T-helper 2 cell treated with Interferon-gamma antibody and Interleukin-4, amounts not matched to agents 5 μg/mL and 100 μg/mL, for 36 hours (primary cell): ENCODE measurements at places on chromosomes 12 and 14.

GRCh38 chr12:128109236-128109635 lies 157.7 kb upstream of the TMEM132C start:
- DNase-seq = no peak

DNA sequence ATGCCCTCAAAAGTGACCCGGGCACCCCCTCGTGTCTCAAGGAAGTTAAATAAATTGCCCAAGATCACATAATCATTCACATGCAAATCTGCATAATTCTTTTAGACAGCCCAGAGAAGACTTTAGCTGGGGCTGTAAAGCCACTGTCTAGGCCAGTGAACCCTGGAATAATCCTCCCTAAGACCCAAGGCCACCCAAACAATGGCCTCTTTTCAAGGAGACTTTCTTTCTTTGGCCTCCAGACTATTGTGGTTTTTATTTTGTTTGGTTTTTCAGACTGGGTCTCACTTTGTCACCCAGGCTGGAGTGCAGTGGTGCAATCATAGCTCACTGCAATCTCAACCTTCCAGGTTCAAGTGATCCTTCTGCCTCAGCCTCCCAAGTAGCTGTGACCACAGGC lies 10.6 kb downstream of the SVOP start:
- no peak for DNase-seq

DNA sequence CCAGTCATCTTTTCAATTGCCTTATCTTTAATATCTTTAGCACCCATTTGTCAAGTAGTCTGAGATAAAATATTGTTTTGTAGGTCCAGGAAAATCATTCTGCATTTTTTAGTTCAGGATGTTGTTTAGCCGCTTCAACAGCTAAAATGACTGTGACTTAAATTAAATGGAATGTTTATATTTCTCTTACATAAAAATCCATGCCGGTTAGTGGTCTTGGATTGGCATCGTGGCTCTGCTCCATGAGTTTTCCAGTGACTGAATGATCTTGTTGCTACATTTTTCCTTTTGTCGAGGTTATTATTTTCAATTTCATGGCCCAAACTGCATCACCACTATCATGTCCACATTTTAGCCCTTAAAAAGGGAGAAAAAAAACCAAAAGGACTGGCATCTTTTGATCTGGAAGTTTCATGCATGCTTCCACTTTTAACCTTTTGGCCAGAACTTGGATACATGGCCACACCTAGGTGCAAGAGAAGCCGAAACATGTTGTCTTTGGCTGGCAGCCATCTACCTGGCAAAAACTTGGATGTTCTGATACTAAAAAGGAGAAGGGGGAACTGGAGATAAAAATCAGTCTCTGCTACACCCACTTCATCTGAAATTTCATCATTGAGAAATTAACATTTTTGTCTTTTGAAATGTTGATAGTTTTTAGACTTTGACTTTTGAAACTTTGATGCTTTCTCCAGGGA lies 142.4 kb downstream of the OTOGL start:
- no peak for DNase-seq

- no peak for DNase-seq
Observed at GRCh38 chr12:132775502-132776229, 14.0 kb upstream of the ANKLE2 start.

GRCh38 chr12:81378601-81379285 lies 300.9 kb downstream of the ACSS3 start:
- no peak for DNase-seq

GRCh38 chr14:95834496-95834895 lies 42.1 kb upstream of the TUNAR start:
- no peak for DNase-seq

DNA sequence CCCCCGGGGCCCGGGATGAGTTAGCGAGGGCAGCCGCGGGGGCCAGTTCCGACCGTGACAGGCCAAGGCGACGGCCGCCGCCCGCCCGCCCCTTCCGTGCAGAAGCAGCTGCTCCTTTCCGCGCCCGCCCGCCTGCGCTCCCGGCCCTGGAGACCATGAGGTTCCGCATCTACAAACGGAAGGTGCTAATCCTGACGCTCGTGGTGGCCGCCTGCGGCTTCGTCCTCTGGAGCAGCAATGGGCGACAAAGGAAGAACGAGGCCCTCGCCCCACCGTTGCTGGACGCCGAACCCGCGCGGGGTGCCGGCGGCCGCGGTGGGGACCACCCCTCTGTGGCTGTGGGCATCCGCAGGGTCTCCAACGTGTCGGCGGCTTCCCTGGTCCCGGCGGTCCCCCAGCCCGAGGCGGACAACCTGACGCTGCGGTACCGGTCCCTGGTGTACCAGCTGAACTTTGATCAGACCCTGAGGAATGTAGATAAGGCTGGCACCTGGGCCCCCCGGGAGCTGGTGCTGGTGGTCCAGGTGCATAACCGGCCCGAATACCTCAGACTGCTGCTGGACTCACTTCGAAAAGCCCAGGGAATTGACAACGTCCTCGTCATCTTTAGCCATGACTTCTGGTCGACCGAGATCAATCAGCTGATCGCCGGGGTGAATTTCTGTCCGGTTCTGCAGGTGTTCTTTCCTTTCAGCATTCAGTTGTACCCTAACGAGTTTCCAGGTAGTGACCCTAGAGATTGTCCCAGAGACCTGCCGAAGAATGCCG lies 699 bp downstream of the MGAT2 start:
- DNase-seq = no peak

DNA sequence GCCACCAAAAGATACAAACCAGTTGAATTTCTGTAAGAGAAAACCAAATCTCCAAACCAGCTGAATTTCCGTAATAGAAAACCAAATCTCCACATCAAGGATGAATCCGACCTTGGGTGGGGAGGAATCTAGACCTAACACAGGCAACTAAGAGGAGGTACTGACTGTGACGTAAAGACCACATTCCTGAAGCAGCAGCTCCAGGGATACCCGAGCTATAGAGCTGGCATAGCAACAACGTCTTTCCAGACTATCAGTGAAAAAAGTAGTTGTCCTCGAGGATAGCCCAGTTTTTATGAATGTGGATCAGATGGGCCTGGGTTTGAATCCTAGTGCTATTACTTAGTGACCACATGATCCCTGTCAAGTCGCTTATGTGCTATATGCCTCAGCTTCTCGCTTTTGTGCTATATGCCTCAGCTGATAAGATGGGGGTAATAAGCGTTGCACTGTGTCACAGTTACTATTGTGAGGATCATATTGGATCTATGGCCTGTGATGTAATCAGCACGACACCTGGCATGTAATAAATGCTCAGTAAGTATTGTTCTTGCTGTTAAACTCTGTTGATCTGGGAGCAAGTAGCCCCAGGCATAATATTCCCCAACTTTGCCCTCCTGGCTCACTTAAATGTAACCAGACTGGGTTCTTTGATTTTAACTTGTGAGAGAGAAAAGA lies 113.8 kb downstream of the EGLN3 start:
- no peak for DNase-seq

GRCh38 chr12:48997719-48998496 lies 1.3 kb downstream of the DDN start:
- peak; percentile 32 for DNase-seq

GRCh38 chr12:14952299-14952921 lies 9.0 kb downstream of the ARHGDIB start:
- DNase-seq = peak; percentile 54

- no peak for DNase-seq
Observed at GRCh38 chr14:105247026-105247425, 1.3 kb upstream of the BTBD6 start.

DNA sequence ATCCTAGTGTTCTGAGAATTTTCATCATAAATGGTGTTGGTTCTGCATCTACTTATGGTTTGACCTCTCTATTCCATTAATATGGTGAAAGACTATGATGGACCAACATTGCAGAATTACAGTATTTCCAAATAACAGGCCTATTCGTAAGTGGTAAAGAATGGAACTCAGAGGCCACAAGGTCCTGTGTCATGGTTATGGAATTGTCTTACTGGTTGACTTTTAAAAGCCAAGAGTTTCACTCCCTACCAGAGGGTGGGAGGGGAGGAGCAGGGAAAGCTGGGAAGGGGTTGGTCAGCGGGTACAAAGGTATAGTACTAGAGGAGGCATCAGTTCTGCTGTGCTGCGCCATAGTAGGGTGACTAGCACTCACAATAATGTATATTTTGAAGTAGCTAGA lies 153.4 kb downstream of the TMEM132D start:
- no peak for DNase-seq
